ENCODE measurements at places on chromosomes 2 and 18. TPM values are rescaled to one million over a fixed set of nuclear protein-coding genes. Genes with fewer than 3 reads are reported as not detected.

The SFTPB gene
- total RNA-seq = not detected

The FHL2 gene
- total RNA-seq = 8.6 TPM

The LYG2 gene
- total RNA-seq = not detected

The KRTCAP3 gene
- not detected for total RNA-seq

The GALNT14 gene
- total RNA-seq = 29.8 TPM

The SNORC gene
- 2.8 TPM for total RNA-seq

The FN1 gene
- total RNA-seq = 138 TPM

All from melanocyte of skin (primary cell).